Activated naive CD4-positive, alpha-beta T cell (primary cell): ENCODE measurements at places on chromosomes 12 and 14.

DNA sequence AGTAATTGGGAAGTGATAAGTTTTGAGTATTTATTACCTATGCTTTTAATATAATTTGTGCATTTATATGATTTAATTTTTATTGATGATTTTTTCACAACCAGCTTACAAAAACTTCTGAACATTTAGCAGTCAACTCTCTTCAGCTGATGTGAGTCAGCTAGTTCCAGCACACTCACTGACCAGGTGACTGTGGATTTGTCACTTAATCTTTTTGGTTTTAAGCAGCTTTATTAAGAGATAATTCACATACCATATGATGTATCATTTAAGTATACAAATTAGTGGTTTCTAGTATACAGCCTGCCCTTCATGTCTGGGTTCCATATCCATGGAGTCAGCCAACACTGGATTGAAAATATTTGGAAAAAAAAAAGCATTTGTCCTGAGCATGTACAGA, 103.5 kb downstream of the SYNE2 start:
- no peak for DNase-seq

- no peak for DNase-seq
These were observed 206.4 kb downstream of the PIK3C2G start for GRCh38 chr12:18467620-18468245.

DNA sequence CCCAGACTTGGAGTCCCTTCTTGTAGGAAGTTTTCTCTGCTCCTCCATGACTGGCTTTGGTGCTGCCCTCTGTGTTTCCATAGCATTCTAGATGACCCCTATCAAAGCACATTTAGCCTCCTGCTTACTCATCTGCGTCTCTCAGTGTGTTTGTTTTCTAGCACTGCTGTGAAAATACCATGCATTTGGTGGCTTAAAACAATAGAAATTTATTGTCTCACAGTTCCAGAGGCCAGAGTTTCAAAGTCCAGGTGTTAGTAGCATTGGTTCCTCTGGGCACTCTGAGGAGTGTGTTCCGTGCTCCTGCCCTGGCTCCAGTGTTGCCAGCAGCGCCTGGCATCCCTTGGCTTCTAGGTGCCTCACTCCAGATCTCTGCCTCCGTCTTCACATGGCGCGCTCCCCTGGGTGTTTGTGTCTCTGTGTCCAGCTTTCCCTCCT, 86.1 kb downstream of the CACNA1C start:
- DNase-seq: no peak

DNA sequence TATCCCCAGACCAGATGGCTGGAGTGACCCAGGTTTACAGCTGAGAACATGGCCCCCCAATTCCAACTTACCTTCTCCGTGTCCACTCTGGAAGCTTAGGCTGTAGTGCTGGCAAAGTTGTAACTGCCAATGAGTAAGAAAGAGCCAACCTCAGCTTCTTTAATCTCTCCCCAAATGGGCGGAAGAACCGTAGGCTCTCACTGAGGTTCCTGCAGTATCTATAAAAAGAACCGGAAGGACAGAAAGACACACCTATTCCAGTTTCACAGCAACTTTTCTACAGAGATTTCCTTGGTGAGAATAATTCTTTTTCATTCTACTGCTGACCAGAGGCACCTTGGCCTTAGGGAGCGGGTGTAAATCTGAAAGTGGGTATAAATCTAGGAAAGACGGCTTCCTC, at the start of gene GPRC5D:
TSS of gene GPRC5D (minus strand) at position 135 of the 400 bp plus-strand sequence. CDS start 1,786 bp downstream, outside the sequence.
- no peak for DNase-seq

DNA sequence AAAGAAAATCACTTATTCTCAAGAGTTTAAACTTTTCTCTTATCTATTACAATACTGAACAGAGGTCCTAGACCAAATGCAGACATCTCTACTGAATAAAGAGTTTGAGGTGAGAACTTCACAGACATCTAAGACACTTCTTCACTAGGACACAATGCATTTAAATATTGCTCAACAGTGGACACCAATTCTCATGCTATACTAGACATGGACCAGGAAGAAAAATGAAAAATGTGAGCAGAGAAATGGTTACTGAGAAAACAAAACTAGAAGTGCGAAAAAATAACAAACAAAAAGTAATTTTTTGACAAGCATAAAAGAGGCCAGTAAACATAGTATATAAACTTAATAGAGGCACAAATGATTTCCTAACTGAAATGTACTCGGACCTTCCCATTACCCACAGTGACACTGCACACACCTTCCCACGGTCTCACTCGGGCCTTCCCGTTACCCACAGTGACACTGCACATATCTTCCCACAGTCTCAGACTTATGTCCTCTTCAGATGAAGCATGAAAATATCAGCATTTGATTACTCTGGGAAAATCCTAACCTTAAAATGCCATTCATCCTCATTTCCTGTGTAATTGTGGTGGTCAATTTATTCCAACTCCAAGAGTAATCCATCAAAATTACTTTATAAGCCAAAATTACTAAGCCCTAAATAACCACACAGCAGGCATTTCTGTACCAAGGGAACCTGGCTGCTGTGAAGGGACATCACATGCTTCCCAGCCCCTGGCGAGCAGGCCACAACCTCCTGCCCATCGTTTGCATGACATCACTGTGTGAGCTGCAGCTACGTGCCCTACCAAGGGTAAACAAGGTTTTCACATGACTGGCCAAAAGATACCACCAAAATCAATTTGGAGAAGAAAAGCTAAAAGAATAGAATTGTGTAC, 6.4 kb downstream of the SLC15A4 start:
- DNase-seq: no peak

DNA sequence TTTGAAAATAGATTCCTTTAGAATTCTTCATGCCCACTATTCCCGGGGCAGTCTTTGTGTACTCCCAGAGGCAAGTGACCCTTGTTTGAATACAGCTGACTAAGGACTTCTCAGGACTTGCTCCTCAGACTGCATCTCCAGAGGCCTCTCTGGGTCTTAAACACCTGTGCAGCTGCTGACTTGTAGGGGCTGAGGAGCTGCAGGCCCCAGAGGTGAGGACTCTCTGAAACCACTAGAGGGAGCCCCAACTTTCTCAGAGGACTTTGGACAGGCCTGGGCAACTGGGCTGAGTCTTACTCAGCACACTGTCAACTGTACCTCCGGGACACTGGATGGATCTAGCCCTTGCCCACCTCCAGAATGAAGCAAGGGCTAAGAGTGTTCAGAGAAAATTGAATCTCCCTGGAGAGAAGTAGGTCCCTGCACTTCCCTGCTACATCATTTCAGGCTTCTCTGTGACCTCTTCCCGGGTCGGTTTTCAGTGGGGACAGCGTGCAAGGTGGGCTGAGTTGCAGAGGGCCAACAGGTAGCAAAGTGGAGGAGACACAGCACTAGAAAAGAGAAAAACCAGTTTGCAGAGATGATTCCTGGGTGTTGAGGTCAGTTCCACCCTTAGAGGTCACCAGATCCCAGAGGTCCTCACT, 164.6 kb downstream of the TMEM117 start:
- DNase-seq: no peak

- no peak for DNase-seq
These were observed 22.3 kb downstream of the DDX24 start for GRCh38 chr14:94058674-94059138.

DNA sequence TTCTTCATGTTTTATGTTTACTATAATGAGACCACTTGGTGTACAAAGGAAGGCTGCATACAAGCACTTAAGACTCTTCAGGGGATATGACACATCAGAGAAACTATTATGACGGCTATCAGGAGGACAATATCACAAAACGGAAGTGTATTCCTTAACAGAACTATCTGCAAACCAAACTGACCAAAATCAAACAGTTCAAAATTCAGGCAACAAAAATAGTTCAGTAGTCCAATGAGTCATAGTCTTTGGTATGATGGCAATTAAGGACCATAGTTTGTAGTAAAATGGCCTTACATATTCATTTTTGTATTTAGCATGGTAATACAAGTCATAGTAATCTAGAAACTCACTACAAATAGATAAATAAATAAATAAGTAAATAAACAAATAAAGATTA, 1638.7 kb upstream of the SEL1L start:
- DNase-seq: no peak

DNA sequence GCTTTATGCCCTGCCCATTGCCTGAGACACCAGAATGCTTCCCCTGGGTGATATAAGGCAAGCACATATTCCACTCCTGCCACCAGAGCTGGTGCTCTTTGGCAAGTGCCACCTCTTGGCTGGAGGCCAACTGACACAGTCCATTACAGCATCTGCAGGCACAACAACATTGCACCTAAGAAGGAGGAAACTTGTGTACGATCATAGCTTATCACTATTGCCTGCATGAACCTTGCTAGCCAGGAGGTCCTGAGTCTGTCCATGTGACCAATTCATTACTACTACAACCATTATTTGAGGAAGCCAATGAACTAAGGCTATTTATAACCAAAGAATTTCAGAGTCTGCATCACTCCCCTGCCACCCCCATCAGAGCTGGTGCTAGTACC, 119.8 kb upstream of the SCAF11 start:
- no peak for DNase-seq

GRCh38 chr12:28222081-28222700, 31.9 kb downstream of the CCDC91 start:
- peak; percentile 4 for DNase-seq

- peak; percentile 42 for DNase-seq
These were observed 446 bp downstream of the PPP1R12A start for GRCh38 chr12:79934281-79935020.

DNA sequence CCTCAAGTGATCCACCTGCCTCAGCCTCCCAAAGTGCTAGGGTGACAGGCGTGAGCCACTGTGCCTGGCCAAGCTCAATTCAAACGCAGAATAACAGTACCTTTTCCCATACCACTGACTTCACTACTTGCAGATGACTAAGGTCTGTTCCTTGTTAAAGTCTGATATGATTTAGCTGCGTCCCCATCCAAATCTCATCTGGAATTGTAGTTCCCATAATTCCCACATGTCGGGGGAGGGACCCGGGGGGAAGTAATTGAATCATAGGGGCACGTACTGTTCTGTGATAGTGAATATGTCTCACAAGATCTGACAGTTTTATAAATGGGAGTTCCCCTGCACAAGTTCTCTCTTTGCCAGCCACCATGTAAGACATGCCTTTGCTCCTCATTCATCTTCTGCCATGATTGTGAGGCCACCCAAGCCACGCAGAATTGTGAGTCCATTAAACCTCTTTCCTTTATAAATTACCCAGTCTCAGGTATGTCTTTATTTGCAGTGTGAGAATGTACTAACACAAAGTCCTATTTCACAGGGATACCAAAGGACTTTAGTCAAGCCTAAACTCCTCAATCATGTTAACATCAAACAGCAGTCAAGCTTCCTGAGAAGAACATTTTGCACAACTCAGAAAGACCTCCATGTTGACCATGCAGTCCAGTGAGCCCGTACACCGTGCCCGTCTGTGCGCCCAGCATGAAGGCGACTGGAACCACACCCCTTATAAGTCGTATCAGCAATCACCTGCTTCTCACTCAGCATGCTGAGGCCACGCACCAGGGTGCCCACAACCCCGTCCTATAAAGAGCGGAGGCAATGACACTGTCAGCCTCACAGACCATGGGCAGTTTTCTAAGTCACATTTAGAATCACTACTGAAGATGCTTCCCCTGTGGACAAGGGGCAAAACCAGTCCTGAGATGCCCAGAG, 36.9 kb downstream of the FOXN3 start:
- DNase-seq: no peak

DNA sequence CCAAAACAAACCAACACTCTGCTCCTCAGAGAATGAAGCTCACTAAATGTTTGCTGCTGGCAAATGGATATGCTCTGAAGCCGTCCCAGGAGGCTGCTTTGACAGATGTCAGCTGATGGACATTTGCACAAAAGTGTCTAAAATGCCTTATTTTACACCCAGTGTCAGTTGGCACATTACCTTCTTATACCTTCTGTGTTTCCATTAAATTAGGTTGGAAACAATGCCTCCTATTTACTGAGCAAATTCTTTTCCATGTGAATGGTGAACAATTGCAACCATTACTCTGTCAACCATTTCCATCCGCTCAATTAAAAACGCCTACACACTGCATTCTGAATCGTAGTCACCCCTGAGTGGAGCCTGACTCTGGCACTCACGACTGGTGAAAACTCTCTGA, 1679.9 kb upstream of the FLRT2 start:
- no peak for DNase-seq

DNA sequence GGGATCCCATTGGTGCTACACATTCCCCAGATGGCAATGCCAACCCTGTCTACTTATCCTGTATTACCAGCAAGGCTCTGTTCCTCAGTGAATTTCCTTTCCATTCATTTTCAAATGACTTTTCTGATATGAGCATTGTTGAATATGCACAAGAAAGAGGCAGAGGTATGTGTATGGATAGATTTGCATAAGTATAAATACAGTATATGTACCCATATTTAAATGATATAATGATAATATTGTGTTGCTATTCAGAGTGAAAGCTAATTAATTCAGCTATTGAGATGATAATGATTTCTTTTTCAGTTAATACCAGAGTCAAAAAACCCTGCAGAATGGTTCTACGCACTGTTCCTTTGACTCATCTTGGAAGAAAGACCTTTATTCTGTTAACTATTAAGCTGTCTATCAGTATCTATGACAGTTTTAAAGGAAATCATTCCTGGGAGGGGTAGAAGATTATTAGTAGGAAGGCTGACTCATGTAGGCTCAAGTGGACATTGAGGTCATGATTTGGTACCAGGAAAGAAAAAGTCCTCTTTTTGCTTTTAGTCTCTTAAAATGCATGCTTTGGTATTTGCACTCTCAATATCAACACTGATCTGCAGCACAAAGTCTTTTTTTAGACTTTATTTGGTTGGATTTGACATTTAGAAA, 44.9 kb upstream of the GAS2L3 start:
- no peak for DNase-seq

DNA sequence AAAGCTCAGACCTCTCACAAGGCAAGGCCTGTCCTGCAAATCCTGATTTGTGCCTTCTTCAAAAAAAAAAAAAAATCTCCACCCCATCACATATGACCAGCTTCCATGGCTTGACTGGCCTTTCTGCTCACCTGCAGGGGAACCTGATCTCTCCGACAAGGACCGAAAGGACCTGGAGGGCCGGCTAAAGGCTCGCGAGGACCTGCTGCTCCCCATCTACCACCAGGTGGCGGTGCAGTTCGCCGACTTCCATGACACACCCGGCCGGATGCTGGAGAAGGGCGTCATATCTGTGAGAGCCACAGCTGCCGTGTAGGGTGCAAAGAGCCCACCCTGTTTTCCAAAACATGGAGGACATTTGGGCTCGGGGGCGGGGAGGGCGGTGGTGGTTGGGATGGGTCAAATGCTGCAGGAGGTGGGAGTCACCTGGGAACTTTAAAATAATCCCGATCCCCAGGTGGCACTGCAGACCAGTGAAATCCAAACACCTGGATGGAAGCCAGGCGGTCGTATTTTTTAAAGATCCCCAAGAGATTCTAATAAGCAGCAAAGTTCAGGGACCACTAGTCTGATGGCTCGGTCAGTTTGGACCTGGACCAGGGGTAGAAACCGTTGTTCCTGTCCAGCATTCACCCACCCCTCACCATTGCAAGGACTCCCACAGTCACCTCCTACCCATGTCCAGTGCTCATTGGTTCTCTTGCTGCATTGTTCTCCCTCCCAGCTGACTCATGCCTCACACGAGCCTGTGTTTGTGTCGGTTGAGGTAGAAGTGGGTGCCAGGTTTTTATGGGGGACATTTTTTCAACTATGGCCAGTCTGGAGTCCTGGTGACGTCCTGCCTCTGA, 44.8 kb downstream of the FOXN4 start:
- DNase-seq: no peak
